ENCODE measurements at places on chromosomes 5 and 9. TPM values are rescaled to one million over a fixed set of nuclear protein-coding genes. Genes with fewer than 3 reads are reported as not detected.
A peak's percentile ranks its signal among the peaks of the same experiment; 100 is the strongest.

The HTR4 gene
- total RNA-seq = not detected

- no peak for DNase-seq
Measured at GRCh38 chr5:142222866-142223558, 101.8 kb downstream of the SPRY4 start.

GRCh38 chr5:16596581-16596940, 20.2 kb downstream of the RETREG1 start:
- peak; percentile 38 for DNase-seq

DNA sequence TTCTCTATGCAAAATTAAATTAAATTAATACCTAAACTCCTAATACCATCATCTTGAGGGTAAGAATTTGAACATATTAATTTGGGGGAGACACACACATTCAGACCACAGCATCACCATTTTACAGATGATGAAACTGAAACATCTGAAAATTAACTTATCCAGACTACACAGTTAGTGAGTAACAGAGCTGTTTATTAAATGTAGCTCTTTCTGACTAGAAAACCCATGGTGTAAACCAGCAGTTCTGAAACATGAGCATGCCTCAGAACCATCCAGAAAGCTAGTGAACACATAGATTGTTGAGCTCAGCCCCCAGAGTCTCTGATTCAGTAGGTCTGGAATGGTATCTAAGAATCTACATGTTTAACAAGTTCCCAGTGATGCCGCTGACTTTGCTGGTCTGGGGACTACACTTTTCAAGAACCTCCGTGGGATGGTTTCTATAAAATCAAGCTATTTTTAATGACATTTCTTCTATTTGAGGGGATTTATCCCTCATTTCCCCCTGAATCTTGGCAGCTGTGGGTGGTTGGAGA, 113.5 kb downstream of the RORB start:
- no peak for DNase-seq

GRCh38 chr5:108312258-108312657, 69.6 kb downstream of the FBXL17 start:
- DNase-seq = no peak
